ENCODE measurements at places on chromosomes 16 and 17.

GRCh38 chr16:4313563-4314531, 2.0 kb upstream of the GLIS2 start:
- peak; percentile 61 for DNase-seq

DNA sequence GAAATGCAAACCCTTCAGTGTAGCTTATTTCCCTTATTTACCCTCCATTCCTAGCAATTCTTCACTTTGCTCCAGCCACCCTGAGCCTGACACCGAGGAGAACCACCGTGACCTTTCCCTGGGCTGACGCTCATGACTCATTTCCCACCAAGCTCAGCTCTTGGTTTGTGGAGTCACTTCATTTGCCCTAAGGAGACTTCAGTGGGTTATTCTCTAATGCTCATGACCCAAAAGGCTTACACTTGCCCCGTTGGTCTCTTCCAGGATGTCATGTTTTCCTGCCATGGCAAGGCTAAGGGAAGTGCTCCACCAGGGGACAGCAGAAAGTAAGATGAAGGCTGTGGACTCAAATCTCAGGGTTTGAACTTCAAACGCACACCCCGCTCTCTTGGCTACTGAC, 161.0 kb downstream of the CBLN1 start:
- DNase-seq, result no peak

DNA sequence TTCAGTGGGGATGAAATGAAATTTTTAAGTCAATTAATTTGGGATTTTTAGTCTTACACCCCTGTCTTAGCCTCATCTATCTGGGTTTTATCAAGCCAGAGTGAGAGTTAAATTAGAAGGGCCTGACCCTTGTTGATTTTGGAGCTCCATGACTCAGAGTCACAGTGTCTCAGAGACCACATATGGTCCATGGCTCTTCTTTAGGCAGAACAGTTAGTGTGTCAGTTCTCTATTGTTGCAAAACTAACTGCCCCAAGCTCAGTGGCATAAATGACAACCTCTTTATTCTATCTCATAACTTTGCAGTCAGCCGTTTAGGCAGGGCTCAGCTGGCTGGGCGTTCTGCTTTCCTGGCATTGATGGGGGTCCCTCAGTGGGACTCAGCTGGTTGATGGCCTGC, 44.7 kb downstream of the IRF8 start:
- no peak for DNase-seq

- DNase-seq, result peak; percentile 15
Observed at GRCh38 chr17:48597778-48598631, 4.4 kb upstream of the HOXB5 start.

GRCh38 chr17:3913531-3914311, 2.5 kb downstream of the P2RX1 start:
- DNase-seq, result peak; percentile 39

DNA sequence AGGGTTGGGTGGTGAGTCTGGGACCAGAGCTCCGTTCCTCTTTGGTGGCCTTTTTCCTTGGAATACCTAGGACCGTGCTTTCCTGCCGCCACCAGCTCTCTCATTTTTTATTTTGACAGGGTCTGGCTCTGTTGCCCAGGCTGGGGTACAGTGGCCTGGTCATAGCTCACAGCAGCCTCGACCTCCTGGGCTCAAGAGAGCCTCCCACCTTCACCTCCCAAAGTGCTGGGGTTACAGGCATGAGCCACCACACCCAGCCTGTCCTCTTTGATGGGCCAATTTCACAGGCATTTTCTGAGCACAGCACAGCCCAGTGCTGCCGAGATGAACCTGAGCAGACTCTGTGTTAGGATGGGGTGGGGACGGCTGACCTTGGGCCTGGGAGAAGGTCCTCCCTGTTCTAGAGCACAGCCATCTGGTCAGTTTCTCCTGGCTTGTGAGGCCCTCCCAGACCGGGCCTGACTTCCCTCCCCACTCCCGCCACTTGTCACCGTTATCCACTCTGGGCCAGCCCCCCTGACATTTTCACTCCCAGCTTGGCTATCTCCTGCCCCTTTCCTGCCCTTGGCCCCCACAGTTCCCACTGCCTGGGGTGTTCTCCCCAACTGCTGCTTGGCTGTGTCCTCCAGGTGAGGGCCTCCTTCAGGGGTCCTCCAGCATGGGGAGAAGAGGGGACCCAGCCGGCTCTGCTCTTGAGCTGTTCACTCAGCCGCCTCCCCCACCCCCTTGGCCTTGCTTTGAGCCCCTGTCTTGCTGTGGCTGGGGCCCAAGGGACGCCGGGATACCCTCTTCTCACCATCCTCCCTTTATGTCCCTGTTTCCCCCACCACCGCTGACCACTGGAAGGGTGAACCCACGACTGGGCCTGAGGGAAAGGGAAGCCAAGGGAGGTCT, 5.0 kb downstream of the ADCY7 start:
- DNase-seq, result no peak

DNA sequence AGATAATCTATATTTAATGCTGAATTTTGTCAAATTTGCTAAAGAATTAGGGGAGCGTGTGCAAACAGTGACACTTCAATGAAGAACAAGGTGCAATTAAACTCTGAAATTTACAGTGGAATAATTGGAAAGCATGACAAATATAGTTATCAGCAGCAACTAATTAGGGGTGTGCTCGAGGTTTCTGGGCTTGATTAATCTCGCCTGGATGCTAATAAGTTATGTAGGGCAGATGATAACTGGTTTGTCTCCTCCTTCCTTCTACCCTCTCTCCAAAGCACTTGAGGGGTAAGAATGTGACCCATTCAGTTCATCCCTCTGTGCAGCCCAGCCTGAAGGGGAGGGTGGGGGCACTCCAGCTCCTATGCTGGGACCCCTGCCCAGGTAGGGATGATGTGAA, 21.9 kb downstream of the MRM1 start:
- DNase-seq, result no peak

DNA sequence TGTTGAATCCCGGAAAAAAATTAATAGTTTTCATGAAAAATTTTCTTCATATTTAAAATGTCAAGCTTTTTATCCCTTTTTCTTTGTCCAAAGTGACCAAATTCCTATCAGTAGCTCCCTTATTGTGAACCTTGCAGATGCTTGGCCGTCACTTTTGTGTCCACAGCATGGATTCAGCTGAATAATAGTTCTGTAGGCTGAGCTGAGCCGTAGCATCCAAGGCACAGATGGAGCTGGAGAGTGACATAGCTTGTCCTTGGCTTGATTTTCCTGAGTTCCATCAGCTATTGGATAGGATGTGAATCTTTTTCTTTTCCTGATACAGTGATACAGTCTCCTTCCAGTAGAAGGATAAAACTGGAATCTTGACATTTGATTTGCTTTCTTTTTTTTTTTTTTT, 3.6 kb downstream of the NUP85 start:
- no peak for DNase-seq

DNA sequence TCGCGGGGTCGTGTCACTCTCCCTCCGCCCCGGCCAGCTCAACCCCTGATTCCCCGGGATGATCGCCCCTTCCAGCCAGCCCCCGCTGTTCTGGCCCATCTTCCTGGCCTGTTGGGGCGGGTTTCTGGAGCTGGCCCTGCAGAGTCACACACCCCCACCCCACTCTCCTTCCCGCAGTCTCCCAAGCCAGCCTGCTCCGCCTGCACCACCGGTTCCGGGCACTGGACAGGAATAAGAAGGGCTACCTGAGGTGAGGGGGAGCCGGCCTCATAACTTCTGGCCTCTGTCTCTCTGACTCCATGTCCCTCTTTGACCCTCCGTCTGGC, 621 bp downstream of the CHP2 start:
- no peak for DNase-seq

GRCh38 chr17:34728771-34729310, 149.5 kb downstream of the TMEM132E start:
- no peak for DNase-seq

DNA sequence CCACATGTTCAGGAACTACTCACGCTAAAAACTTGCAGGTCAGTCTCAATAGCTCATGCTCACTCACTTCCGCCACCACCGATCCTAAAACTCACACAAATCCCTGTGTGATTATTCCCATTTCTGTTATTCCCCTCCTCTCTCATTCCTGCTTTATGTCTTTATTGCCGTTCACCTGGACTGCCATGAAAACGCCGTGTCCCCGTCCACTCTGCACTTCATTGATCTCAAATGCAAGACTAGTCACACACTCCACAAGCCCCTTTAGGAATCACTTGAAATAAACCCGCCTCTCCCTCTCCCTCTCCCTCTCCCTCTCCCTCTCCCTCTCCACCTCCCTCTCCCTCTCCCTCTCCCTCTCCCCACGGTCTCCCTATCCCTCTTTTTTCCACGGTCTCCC, 78.0 kb downstream of the AXIN2 start:
- no peak for DNase-seq

DNA sequence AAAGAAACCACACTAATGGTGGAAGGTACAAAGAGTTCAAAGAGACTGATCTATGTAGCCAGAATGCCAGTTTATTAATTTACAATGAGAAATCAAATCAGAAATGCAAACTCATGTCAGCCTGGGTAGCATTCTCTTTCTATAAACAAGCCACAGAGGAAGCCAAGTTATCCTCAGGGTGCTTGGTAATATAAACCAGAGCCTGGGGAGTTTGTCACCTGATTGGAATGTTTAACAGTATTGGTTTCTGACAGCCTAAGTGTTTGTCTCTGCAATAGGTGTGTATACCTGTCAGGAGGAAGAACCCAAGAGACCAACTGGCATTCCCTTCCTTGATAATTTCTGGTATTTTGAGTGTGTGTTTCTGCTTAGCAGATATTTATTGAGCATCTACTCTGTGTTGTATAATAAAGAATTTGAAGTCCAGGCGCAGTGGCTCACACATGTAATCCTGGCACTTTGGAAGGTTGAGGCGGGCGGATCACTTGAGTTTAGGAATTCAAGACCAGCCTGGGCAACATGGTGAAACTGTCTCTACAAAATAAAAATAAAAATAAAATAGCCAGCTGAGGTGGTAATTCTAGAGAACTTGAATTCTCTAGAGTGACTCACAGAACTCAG, 3.1 kb upstream of the C17orf58 start:
- DNase-seq, result no peak

- no peak for DNase-seq
Observed at GRCh38 chr16:10309271-10309932, 76.5 kb upstream of the ATF7IP2 start.

DNA sequence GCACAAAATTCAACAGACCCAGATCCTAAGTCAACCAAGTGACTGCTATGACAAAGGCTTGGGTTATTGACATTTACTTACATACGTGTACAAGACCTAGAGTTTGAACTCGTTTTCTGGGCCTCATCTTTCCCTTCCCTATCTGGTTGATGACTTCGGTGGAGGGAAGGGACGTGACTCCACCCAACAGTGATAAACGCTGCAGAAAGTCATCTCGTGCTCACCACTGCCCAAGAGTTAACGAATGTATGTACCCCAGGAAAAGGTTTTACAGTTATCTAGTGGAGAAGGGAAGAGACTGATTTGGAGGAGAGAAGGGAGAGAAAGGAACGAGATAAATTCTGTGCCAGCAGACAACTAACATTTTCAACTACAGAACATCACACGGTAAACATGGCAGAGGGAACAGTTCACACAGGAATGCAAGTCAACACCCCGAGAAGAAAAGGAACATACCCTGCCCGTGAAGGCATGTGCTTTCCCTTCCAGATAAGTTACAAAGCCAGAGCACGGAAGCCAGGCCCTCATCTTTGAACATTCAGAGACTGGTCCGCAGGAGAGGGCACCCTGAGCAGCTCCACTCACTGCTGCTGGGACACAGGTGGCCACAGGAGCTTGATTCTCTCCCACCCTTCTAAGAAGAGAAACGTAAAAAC, 13.9 kb upstream of the CYTH1 start:
- DNase-seq, result no peak

- no peak for DNase-seq
Observed at GRCh38 chr17:79073016-79073705, 1.5 kb upstream of the ENGASE start.

DNA sequence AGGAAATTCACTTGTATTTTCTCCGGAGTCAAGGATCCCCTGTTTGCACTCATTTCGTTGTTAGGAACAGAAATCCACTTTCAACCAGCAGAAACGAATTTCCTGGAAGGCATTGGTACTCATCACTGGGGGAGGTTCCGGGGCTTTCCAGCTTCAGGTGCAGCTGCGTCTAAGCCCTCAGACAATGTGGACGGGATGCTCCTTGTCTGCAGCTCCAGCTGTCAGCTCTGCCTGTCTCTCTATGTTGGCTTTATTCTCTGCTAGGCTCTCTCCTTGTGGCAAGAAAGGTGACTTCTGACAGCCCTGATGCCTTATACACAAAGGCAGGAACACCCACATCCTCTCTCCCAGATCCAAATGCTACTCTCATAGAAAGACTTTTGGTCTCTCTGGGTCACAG, 183.9 kb upstream of the HSBP1 start:
- DNase-seq, result no peak

GRCh38 chr17:32958418-32958817, 30.5 kb downstream of the TMEM98 start:
- no peak for DNase-seq

GRCh38 chr17:3972281-3972731, 8.1 kb upstream of the ATP2A3 start:
- no peak for DNase-seq

- DNase-seq, result no peak
Observed at GRCh38 chr16:3713587-3714242, 3.6 kb downstream of the TRAP1 start.

GRCh38 chr16:65600629-65601028, 478.8 kb upstream of the CDH11 start:
- DNase-seq, result no peak

DNA sequence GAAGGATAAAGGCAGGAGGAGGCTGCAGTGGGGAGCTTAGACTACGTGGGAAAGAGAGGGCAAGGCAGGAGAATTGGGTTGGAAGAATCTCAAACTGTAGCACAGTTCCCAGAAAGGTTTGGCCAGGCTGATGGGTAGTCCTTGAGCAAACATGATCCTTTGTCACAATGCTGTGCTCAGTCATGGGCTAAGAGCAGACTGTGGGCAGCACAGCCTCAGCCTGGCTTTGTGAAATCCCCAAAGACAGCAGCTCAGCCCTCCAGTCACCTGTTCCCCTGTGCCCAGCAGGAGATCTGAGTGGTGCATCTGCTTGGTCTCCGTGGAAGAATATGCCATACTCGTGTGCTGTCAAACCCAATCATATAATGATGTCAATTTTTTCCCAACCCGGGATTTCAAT, 10.6 kb upstream of the ENGASE start:
- DNase-seq, result no peak

- DNase-seq, result peak; percentile 88
Observed at GRCh38 chr16:89701425-89702406, at the start of gene SPATA2L. SPATA2L (minus strand) TSS chr16:89701705; CDS start chr16:89701232, 473 bp downstream.

DNA sequence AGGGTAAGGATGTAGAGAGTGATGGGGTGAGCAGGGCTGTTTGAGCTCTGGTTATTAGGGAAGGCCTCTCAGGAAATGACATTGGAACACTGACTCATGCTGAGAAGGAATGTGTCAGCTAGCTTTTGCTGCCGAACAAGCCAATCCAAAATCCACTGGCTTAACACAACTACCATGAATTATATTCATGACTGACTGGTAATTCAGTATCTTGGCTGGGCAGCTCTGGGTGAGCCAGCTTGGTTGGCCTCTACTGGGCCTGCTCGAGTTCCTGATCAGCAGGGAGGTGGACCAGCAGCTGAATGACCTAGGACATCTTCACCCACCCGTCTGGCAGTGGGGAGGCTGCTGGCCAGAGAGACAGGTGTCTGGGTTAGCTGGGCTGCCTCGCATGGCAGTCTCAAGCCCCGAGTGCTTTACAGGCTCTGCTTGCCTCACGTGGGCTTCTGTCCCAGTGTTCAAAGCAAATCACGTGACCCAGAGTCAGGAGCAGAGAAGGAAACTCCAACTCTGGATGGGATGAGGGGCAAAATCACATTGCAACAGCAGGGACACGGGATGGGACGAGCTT, 209.4 kb downstream of the KATNIP start:
- DNase-seq, result no peak

- DNase-seq, result no peak
Observed at GRCh38 chr17:77681861-77682260, 276.6 kb upstream of the TNRC6C start.

All from NCI-H1930 (cell line).